ENCODE measurements at places on chromosomes 16 and 17.

- peak; percentile 8 for DNase-seq
These were observed 713 bp downstream of the COX11 start for GRCh38 chr17:54967621-54968261.

GRCh38 chr16:84563786-84564420 is 54.0 kb downstream of the COTL1 start:
- no peak for DNase-seq

- DNase-seq, result peak; percentile 8
These were observed 1027.5 kb downstream of the CDH11 start for GRCh38 chr16:64094181-64094965.

DNA sequence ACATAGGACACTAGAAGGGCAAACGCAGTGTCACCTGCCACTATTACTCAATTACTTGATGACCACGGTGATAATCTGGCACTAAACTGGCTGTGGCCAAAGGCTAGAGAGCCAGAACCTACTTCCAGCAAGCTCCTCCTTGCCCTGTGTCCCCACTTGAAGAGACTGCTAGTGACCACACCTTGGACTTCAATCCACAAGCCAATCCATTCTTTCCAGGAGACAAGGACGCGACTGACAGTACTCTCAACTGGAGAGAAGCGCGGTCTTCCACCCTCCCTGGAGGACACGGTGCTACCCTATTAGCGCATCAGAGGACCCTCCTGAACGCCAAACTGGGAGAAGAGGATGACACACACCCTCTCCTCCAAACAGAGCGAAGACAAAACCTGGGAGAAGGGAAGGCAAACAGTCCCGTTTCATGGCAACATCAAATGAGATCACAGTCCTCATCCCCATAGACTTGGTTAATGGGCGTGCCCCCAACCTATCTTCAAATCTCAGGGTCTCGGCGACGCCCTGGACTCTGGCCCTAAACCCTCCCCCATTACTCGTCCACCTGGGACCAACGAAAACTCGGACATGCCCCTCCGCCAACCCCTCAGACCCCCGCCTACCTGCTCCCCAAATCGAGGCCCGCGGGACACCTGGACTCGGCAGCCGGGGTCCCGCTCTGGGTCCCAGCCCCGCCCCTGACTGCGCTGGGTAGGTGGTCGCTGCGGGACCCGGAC is 508 bp downstream of the FLCN start:
- DNase-seq, result peak; percentile 27

- peak; percentile 2 for DNase-seq
These were observed 42.4 kb upstream of the ZNF629 start for GRCh38 chr16:30829130-30830071.

DNA sequence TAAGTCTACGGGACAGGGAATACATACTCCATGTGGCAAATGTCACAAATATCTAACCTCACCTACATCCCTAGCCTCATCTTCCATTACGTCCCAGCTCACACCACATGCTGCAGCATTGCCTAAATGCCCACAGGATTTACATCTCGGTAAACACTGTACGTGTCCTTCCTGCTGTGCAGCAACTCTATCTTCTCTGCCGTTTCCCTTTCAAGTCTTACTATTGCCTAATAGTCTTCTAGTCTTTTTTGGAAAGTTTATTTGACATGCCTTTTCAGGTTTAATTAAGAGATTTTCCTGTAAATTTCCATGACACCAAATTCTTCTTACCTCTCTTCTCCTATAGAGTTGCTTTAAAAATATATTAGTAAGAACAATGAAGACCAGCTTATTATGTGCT is 120.5 kb downstream of the HS3ST4 start:
- DNase-seq, result no peak

DNA sequence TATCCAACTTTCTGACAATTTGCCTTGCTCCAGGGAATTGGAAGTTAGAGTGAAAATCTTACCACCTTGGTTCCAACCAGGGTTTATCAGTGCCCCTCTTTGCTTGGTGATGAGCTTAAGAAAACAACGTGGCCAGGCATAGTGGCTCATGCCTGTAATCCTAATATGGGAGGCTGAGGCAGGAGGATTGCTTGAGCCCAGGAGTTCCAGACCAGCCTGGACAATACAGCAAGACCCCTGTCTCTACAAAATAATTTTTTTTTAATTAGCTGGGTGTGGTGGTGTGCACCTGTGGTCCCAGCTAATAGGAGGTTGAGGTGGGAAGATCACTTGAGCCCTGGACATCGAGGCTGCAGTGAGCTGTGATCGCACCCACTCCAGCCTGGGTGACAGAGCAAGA is 21.4 kb downstream of the SLC7A6 start:
- no peak for DNase-seq

DNA sequence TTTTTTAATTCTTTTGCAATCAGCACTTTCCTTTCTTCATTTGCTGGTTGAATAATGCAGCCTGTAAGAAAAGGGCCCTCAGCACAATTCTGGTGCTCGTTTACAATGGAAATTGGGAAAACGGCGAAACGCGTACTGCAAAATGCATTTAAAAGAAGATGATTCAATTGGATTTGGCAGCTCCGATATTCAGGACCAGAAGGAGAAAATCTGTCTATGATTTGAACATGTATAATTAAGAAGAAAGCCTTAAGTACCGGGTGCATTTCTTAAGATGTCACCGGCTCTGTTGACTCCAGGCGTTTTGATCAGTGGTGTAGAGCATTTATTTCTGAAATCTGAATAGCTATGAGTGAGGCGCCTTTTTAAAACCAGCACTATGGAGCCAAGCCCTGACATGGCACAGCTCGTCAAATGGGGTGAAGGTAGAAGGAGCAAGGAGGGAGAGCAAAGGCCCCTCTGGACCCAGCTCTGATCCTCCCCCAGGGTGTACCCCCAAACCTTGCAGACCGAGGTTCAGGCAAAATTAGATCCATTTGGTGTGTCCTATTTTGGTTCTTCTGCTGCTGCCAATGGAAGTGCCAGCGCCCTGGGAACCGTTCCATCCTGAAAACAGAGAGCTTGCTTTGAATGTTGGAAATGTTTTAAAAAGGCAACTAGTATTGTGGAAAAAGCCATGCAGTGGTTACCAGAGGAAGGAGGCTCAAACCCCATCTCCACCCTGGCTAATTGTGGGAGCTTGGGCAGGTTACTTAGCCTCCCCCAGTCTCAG is 161.4 kb upstream of the RPL38 start:
- DNase-seq, result no peak

GRCh38 chr17:81095383-81095762 is 60.4 kb downstream of the BAIAP2 start:
- DNase-seq, result peak; percentile 24

DNA sequence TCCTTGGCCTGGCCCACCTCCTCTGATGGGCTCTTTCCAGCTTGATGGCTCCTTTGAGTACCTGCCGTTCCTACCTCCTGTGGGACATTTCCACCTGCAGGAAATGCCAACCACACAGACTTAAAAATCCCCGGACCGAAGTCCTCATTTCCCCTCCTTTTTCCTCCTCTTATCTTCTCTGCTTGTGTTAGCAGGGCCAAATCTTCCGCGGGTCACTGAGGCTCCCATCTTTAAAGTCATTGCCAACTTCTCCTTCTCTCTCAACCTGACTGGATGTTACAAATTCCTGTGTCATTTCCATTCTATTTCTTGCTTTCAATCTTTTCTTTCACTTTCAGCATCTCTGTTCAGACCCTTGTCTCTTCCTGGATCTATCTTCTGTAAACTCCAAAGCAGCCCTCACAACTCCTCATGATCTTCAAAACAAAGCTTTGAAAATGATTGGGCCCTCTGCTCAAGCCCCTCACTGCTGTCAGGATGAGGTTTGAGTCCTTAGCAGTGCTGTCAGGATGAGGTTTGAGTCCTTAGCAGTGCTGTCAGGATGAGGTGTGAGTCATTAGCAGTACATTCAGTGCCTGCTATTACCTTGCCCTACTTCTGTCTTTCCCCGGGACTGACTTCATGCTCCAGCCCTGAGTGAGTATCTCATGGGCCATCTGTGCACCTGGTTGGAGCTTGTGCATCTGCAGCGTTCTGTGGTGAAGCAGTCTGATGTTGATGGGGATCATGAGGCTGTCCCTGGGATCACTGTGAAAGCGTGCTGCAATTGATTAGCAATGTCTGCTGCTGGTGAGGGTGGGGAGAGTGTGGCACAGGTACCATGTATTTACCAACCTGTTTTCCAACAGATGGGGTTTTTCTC is 100.1 kb downstream of the IRF8 start:
- no peak for DNase-seq

DNA sequence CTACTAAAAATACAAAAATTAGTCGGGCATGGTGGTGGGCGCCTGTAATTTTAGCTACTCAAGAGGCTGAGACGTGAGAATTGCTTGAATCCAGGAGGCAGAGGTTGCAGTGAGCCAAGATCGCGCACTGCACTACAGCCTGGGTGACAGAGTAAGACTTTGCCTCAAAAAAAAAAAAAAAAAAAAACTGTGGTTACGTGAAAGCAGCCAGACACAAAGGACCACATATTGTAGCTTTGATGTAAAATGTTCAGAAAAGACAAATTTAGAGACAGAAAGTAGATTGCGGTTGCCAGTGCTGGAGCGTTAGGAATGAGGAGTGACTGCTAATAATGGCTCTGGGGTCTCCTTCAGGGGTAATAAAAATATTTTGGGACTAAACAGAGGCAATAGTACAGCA is 4.0 kb upstream of the MEAK7 start:
- DNase-seq, result no peak

GRCh38 chr16:31400191-31400590 is 7.1 kb downstream of the ITGAD start:
- DNase-seq, result no peak

GRCh38 chr17:80633207-80633606 is 88.6 kb downstream of the RPTOR start:
- DNase-seq, result no peak

DNA sequence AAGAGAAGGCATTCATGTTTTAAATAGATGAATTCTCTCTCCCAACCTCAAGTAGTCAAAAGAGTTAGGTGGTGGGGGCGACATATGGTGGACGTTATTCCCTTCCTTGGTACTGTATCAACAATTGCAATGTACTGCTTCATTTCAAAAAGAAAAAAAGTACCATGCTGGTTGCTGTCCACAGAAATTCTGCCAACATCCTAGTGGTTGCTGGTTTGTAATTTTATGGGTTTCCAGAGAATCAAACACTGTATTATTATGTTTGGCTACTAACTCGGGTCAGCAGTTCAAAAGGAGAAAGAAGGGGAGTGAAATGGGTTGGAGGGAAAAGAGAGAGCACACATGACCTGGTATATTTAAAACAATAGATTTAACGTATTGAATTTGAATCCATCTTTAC is 61.1 kb upstream of the KCNJ16 start:
- DNase-seq, result no peak

- DNase-seq, result no peak
These were observed 47.2 kb upstream of the SKAP1 start for GRCh38 chr17:48477221-48477620.

- no peak for DNase-seq
These were observed 7.1 kb downstream of the MIEN1 start for GRCh38 chr17:39722965-39723848.

GRCh38 chr16:79519448-79519847 is 81.1 kb downstream of the MAF start:
- peak; percentile 1 for DNase-seq

- no peak for DNase-seq
These were observed 555 bp downstream of the HDAC5 start for GRCh38 chr17:44122816-44123355.

DNA sequence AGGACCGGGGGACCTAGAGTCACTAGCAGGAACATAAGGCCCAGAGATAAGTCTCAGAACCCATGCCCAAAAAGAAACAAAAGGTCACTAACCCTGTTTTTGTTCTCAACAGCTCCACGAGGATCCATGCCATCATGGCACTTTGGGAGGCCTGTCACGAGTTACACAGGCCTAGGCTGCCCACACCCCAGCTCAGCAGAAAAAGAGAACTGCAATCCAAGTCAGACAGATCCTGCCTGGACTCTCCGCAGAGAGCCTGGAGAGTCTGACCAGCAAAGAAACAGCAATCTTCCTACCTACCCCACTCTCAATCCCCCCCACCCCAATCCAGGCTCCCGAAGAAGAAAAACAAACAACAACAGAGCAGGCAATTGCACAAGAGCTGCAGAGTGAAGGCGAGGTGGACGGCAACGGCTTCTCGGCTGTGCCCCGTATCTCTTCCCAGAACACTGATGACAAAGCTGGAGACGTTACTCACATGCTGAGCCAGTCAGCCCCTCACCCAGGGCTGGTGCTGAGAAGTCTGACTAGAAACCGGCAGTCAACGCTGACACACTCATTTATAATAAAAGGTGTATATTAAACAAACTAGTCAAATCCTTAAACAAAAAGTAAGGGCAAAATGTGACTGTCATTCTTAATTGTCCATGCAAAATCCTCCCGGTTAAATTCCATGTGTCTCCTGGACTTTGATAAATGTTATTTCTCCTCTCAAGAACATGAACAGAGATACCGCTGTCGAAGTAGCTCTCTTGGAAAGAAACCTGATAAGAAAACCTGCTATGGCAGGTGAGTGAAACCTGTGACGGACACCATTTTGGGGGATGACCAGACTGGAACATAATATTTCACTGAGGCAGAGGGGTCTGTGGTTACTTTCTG is 89.3 kb downstream of the SMG6 start:
- DNase-seq, result peak; percentile 73

- DNase-seq, result no peak
These were observed 34.0 kb downstream of the PIGL start for GRCh38 chr17:16251043-16251442.

DNA sequence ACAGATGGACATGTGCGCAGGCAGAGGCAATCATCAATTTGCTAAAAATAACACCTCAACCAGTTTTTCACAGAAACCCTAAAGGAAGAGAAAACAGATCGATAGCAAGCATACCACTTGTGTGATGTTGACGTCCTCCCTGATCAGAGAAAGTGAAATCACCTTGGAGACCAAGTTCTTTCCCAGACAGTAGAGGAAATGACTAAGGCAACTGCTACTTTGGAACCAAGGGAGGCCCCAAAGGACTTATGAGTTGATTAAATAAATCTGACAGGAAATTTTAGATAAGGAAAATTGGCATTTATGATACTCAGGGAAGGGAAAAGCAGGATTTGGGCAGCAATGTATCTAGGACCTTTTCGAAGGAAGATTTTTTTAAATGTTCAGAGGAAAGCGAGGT is 267.1 kb upstream of the ASIC2 start:
- DNase-seq, result peak; percentile 3

DNA sequence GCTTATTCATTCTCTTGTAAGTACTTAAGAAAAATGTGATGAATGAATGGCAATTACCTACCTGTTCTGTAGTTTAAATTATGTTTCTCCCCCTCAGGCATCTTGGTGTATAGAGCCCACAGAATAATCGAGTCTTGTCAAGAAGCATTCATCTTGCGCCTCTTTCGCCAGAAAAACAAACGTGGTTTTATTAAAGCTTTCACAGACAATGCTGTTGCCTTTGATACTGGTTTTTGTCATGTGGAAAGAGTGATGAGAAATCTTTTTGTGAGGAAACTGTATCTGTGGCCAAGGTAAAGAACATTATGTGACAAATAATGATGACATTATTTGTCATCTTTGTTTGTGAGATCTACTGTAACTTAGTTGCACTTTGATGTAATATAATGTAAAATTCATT is 6.5 kb downstream of the ERCC4 start:
- no peak for DNase-seq
